Amniotic epithelial cell (primary cell): ENCODE measurements at places on chromosomes 12 and 14.
A peak's percentile ranks its signal among the peaks of the same experiment; 100 is the strongest.

DNA sequence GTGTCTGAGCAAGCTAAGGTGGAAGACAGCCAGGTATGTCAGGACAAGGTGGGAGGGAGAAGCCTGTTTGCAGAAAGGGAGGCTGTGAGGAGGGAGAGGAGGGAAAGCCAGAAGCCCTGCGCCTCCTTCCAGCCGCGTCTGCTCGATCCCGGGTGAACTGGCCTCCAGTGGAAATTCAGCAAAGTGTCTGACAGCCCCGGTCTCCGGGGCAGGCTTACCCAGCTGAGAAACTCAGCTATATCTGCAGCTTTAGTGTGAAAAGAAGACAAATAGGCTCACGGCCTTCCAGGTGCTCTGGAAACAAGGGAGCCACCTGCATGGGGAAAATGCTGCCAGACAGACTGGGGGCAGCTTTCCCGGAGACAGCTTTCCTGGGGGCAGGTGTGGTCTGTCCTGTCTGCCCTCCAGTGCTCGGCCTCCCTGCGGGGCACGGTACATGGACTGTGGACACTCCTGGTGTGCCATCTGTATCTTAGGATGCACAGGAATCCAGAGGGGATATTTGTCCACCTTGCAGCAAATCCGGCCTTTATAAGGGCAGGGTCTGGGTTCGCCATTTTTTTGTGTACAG is 6.3 kb downstream of the RFLNA start:
- DNase-seq, result no peak

DNA sequence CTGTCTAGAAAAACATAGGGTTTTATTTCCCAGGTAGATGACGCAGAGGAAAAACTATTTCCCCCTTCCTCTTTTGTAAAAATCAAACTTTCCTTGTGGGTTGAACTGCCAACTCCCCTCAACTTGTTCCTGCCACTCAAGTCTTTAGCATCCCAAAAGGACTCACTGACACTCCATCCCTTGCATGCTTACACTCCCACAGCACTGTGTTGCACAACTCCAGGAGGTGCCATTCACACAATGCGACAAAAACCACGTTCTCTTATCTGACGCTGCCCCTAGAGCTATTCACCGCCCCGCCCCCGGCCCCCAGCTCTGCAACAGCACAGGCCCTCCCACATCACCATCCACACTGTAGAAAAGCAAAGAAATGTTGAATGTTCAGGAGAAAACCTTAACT is 16.9 kb upstream of the STON2 start:
- DNase-seq, result no peak

DNA sequence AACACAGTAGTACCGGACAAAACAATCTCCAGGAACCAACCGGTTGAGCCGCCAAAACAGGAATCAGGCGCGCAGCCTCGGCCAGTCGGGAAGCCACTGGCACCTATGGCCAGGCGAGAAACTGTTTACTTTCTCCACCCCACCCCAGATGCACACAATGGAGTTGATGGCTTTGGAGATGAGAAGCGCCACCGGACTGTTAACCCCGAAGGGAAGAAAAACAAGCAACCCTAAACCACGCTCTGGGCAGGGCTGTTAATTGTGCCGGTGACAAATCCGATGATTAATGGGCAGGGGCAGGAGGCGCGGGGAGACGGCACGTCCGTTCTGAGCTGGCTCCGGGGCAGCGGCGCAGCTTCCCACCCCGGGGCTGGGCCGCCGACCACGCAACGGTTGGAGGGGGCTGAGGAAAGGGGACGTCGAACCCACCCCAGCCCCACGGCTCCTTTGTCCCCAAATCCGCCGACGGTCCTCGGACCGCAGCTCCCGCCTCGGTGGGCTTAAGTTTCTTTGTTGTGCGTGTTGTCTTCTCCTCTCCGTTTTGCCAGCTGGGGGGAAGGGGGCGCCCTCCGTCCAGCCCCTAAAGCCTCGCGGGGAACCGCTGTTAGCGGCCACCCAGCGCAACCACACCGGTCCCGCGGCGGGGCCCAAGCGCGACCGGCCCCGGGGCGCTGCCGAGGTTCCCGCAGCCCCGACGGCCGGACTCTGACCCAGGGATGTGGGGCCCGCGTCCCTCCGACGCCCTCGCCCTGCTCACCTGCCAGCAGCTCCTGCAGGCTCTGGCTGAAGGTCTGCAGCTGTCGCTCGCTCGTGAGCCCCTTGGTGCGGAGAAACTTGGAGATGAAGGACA is 790 bp downstream of the BTG1 start:
- DNase-seq, result no peak

- DNase-seq, result no peak
Observed at GRCh38 chr12:130846369-130846768, 7.3 kb upstream of the STX2 start.

DNA sequence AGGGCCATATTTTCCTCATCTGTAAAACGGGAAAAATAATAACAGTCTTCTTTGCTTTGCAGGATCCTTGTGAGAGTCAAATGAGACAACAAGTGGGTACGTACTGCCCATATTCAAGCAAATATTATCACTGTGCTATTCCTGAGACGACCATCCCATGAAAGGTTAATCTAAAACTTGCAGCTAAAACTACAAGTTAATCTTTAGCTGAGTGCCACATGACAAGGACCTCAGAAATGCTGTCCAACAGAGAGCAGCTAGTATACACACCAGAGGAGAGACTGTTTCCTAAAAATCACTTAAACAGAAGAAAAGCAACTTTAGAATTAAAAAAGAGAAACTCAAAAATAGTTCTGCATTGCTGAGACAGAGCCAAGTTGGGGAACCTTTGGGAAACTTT is 162.7 kb upstream of the TMTC2 start:
- DNase-seq, result no peak

GRCh38 chr12:128140551-128140950 is 126.4 kb upstream of the TMEM132C start:
- no peak for DNase-seq

GRCh38 chr12:50403001-50403440 is 2.3 kb downstream of the LARP4 start:
- no peak for DNase-seq

DNA sequence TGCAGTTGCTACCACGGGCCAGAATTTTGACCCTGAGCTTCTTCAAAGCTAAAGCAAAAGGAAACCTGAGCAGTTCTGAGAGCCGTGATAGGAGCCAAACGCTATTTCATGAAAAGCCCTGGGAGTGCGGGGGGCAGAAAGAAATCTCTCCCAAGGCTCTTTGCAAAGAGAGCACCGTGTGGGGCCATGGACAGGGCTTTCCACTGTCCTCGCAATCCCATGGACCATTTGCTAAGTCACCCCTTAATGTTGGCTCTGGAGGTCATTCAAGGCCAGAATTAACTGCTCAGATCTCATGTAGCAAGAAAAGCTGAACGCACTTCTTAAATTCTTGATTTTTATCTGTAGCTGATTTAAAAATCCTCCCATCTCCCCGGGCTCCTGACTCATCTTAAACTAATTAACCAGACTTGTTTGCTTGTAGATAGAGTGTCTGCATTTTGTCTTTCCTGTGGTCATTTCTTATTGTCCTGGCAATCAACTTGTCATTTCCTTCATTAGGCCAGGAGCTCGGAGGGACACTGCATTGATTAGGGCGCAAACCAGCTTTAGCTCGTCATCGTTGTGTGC is 24.8 kb downstream of the CLSTN3 start:
- DNase-seq, result peak; percentile 37

DNA sequence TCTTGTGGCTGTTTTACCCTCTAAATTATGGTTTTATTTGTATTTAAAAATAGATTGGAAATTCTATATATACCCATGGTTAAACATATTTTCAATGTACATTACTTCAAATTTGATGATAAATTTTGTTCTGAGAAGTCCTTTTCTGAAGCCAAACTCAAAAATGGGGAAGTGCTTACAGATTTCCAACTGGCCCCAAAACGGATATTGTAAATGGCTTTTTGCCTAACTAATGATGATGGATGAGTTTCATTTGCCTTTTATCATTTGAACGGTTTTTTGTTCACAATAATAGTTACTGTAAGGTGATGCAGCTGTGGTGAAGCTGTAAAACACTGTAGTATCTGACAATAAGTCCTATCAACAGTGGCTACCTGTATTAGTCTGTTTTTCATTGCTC is 136.9 kb downstream of the FUT8 start:
- no peak for DNase-seq

DNA sequence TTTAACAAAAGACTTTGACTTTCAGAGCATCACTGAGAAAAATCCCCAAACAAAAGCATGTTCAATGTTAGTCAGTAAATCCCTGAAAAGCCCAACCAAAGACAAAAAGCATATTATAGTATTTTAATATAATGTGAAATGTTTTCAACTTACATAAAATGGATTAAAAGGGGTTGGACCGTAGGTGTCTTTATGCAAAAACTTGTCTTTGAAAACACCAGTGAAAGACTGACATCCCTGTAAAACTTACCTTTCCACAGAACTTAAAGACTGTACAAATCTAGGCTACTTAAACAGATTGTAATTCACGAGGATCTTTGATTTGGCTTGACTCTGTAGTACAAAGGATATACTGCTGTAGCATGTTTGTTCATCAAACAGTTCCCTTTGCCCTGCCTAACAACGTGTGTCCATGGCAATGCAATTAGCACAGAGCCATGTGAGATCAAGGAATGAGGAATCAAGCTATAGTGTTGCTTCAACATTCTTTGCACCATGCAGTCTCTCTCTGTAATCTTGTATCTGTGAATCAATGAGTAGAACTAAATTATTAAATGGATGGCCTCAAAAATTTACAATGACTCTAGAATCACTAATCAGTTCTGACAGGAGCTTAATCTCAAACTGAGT is 138.5 kb upstream of the SYT1 start:
- DNase-seq, result no peak

GRCh38 chr12:124426594-124427555 is 132.0 kb downstream of the RFLNA start:
- DNase-seq, result no peak

- no peak for DNase-seq
Observed at GRCh38 chr12:93497456-93497855, 30.1 kb downstream of the MRPL42 start.

- DNase-seq, result no peak
Observed at GRCh38 chr12:83700838-83701237, 1014.1 kb downstream of the TMTC2 start.

GRCh38 chr14:77111021-77111420 is 13.0 kb downstream of the CIPC start:
- DNase-seq, result no peak

DNA sequence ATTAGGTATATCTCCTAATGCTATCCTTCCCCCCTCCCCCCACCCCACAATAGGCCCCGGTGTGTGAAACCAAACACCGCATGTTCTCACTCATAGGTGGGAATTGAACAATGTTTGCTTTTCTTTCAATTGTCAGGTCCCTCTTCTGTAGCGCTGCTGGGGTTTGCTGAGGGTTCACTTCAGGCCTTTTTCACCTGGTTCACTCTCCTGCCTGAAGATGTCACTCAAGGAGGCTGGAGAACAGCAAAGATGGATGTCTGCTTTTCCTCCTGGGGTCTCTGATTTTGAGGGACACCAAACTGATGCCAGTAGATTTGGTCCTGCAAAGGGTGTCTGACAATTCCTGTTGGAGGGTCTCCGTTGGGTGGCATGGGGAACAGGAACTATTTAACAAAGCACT is 35.8 kb downstream of the KLRK1 start:
- DNase-seq, result no peak

- no peak for DNase-seq
Observed at GRCh38 chr14:91320266-91320665, 75.8 kb upstream of the GPR68 start.

- no peak for DNase-seq
Observed at GRCh38 chr14:58697266-58697929, 59.6 kb downstream of the DACT1 start.

- DNase-seq, result no peak
Observed at GRCh38 chr12:108193493-108193892, 64.4 kb downstream of the WSCD2 start.

GRCh38 chr12:124700810-124701592 is 133.6 kb upstream of the NCOR2 start:
- peak; percentile 72 for DNase-seq

GRCh38 chr12:122858591-122859302 is 23.5 kb downstream of the HIP1R start:
- DNase-seq, result no peak

- no peak for DNase-seq
Observed at GRCh38 chr12:71958993-71959578, 20.4 kb downstream of the TPH2 start.

GRCh38 chr14:74907744-74908143 is 15.3 kb downstream of the RPS6KL1 start:
- DNase-seq, result no peak

DNA sequence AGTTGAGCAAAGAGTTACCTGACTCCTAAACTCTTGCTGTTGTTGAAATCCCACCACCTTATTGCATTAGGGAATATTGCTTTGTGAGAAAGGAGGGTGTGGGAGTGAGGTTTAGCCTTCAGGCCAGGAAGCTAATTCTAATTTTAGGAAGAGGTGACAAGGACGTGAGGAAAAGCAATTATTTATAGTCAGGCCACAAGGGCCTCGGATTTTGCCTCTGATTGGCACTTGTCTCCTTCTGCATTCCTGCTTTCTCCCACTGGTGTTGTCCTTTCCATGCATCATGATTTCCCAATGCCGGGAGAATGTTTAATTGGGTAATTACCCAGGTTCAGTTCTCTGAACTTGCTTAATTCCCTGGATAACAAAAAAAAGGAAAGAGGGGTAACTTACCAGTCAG is 37.9 kb upstream of the SLC38A2 start:
- no peak for DNase-seq

- DNase-seq, result no peak
Observed at GRCh38 chr12:79217306-79217705, 352.7 kb downstream of the SYT1 start.

DNA sequence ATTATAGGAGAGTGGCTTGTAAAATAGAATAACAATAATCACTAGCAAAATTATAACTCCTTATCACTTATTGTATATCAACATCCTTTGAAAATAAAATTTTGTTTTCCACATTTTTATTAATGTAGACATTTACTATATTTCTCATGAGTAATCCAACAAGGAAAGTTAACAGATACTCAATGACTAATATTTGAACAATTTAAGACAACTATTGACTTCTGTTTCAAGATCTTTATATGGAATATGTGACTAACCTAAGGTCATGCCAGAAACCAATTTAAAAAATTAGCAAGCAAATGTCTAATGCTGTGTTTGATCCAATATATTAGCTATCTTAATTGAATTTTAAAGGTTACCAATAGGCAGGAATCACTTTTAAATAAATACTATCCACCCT is 638.5 kb upstream of the FLRT2 start:
- DNase-seq, result no peak

DNA sequence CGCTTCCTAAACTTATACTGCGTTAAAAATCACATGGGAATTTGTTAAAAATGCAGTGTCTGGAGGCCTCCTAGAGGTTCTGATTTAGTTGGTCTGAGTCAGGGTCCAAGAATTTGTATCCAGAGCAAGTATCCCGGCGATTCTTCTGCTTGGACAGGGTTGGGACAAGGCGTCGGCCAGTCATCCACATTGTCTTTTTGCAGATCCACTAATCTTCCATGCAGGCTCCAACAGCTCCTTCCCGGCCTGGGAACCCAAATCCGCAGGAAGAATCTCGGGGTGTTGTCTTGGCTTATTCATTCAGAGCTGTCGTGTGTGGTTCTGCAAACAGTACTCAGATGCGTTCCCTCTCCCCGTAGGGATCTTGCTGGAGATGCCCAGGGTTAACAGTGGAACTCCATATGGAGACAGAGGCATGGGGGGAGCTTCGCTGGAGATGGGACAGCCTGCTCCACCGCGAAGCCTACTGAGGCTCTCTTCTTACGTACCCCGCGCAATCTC is 25.3 kb downstream of the GPRC5D start:
- DNase-seq, result peak; percentile 71

- peak; percentile 70 for DNase-seq
Observed at GRCh38 chr12:19972325-19973288, 395.7 kb upstream of the PDE3A start.

GRCh38 chr12:42091769-42092168 is 52.9 kb downstream of the GXYLT1 start:
- peak; percentile 38 for DNase-seq

GRCh38 chr14:103001226-103001625 is 56.1 kb downstream of the CDC42BPB start:
- no peak for DNase-seq
